ENCODE measurements at places on chromosomes 1 and 21.
A peak's percentile ranks its signal among the peaks of the same experiment; 100 is the strongest.

DNA sequence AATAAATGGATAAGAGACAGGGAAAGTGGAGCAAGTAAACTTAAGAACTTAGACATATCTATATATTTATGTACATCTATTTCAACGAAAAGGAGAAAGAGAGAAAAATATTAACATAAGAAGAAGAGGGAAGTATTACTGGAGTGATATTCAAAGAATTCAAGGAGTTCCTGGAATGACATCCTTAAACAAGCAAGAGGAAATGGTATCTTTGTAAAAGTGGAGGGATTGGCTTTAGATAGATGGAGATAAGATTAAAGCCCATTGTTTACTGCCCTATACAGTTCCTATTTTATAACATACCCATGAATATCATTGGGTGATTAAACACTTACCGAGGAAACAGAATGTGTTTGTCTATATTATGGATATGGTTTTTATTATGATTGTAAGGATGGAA is 1036.3 kb downstream of the TTLL7 start:
- DNase-seq, result no peak

DNA sequence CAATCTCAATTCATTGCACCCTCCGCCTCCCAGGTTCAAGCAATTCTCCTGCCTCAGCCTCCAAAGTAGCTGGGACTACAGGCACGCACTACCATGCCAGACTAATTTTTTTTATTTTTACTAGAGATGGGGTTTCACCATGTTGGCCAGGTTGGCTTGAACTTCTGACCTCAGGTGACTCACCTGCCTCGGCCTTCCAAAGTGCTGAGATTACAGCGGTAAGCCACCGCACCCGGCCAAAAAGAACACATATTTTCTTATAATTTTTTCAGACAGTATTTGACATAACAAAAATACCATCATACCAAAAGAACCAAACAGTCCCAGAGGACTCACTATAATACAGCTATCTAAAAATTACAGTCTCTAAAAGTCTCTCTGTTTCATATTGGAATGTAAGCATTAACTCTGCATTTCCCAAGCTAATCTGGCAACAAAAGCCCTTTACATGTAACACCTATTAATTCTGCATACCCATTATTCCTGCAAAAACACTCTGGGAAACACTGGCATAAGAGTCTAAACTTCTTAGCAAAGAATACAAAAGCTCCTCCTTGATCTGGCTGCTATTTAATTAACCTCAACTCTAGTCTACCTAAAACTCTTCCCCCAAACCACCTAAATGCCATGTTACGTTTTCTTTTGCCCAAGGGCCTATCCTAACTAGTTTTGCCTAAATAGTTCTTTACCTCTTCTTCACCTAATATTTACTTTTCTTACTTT is 26.9 kb downstream of the WDR26 start:
- no peak for DNase-seq

GRCh38 chr1:86429835-86430234 is 5.9 kb downstream of the CLCA2 start:
- no peak for DNase-seq

DNA sequence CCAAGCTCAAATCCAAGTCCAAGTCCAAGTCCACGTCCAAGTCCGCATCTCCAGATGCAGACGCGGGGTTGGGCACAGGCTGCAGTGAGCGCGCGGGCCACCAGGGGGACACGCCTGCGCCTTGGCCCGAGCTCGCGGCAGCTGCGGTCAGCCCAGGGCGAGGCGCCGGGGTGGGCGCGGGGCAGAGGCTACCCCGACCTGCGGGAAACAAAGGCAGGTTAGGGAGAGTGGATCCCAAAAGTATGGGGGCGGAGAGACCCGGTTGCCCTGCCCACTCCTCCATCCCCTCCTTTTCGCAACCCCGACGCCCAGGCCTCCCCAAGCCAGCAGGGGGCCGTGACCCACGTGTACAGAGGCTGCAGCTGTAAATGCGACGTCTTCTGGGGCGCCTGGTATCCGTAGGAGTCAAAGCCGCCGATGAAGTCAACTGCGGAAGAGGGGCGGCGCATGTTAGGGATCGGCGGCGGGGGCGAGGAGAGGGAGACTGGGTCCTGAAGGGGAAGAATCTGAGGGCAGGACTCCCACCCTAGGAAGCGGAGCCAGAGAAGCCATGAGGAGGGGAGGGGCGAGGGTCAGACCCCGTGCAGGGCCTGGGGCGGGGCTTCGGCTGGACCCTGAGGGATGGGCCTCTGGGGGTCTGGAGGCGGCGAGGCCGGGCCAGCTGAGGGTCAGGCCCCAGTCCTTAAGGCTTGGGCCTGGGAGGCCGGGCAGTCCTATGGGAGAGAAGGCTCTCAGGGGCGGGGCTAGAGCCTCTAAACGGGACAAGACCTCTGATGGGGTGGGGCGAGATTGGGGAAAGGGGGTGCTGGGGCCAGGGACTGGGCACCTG is 58.0 kb downstream of the NKAIN1 start:
- DNase-seq, result peak; percentile 69

GRCh38 chr1:9269721-9270120 is 23.0 kb upstream of the SPSB1 start:
- DNase-seq, result no peak

GRCh38 chr1:55718758-55719671 is 503.9 kb upstream of the USP24 start:
- DNase-seq, result no peak

GRCh38 chr1:85048296-85049064 is at the start of gene MCOLN3:
TSS of gene MCOLN3 (minus strand) at chr1:85048500. CDS start at chr1:85045360, 3,140 bp downstream.
- DNase-seq, result peak; percentile 49

DNA sequence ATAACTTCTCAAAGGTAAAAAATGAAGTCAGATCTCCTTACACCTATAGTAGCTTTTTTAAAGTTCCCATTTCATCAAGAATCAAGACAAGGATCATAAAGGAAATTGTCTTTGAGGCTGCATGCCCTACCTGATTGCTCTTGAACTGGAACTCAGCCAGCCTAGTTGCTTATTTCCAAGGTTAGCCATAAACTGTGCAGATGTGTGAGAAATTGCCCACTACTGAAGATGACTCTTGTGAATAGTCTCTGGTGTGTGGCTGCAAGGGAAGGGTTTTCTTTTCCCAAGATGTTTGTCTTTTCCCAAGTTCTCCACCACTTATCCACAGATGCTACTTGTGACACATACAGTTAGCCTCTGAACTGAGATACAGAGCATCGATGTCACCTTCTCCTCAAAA is 81.7 kb upstream of the DUSP10 start:
- no peak for DNase-seq

DNA sequence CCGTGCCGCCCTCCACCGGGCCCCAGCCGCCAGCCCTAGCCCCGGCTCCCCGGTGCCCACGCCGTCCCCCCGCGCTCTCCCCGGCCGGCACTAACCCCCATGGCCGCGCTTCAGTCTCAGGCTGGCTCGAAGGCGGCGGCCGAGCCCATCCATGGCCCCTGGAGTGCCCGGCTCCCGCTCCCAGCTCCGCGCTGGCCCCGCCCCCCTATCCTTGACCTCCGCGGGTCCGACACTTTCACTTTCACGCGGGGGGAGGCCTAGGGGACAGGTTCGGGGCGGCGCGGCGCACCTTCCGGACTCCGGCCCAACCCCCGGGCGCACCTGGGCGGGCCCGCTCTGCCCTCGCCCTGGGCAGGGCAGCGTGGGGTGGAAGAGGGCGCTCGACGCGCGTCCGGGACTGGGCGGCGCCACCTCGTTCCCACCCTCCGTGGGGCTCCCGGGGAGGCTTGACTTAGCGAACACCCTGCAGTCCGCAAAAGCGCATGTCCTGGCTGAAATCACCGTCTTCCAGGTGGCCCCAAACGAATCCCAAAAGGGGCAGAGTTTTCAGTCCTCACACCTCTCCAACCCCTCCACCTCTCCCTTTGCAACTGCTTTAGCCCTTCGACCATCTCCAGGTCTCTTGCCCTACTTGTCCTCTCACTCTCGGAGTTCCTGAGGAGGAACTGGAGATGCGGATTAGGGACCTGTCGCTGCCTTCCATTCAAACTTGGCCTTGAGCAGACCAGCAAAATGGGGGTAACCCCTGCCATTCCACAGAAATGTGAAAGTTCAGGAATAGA is 3.9 kb upstream of the DENND2D start:
- peak; percentile 19 for DNase-seq

- DNase-seq, result no peak
These were observed 387.5 kb downstream of the USP25 start for GRCh38 chr21:16117331-16117730.

- DNase-seq, result no peak
These were observed 18.7 kb downstream of the HEYL start for GRCh38 chr1:39620659-39621165.

DNA sequence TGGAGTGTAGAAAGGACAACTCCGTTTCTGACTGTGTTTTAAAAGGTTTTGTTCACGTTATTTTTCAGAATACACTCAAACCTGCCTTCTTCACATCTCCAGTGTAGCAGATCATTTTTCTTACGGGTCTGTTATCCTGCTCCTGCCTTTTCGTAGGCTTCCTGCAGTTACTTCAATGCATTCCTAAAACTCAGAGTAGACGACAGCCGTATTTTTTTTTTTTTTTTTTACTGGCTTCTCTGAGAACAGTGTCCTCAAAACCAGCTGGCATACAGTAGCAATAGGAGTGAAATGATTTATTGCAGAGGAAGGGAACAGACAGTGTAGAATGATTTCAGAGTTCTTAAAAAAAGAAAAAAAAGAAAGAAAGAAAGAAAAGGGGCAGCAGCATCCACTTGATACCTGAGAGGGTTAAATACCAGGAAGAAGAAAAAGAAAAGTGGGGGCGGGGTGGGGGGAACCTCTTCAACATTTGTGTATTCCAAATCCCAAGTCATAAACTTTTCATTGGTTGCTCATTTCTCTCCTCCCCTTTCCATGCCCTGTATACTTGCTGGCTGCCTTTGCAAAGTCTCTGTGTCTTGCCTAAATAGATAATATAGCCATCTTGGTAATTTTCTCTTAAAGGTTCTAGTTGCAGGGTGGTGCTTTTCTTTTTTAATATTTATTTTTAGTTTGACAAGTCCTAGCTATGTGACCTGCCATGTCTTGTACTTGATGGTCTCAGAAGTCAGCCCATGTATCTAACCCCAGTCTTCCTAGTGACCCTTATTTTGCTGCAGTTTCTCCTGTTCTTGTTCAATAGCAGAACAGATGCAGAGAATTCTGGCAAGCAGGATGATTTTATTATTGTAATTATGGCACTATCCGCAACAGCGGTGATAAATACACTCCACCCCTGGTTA is 2.8 kb downstream of the TGFB2 start:
- DNase-seq, result peak; percentile 17

GRCh38 chr1:109782514-109782913 is 18.8 kb upstream of the EPS8L3 start:
- no peak for DNase-seq

DNA sequence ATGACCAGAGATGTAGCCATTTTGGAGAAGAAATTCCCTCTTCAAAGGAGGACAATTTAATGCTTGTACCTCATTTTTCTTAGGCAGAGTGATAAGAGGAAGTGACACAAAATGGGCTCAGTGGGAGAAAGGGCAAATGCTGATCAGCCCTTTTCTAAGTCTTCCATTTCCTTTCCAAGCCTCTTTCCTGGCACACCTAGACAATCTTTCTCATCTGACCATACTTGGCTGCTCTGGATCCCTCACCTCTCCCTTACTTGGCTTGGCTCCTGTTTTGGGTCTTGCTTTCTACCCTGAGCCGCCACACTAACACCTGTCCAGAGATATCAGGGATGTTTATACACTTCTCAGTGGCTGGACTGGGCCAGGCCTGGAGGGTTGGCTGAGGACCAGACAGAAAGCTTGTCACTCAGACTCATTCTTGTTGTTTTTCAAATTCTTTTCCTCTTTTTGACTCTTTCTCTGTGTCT is 13.1 kb downstream of the TXNIP start:
- no peak for DNase-seq

DNA sequence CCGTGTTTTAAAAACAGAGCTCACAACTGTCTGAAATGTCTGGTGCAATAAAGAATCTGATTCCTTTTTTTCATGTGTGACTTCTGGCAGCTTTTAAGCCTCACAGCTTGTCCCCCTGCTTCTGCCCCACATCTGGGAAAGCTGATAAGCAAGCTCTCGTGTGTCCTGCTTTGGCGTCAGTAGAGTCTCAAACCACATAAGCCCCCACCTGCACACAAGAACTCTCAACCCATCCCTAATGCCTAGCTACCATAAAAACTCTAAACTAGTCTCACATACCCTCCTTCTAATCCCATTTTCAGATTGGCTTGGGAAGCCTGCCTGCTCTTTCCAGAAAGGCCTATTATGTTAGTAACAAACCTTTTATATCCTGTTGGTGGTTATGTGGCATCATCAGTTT is 94.6 kb upstream of the DAB1 start:
- no peak for DNase-seq

DNA sequence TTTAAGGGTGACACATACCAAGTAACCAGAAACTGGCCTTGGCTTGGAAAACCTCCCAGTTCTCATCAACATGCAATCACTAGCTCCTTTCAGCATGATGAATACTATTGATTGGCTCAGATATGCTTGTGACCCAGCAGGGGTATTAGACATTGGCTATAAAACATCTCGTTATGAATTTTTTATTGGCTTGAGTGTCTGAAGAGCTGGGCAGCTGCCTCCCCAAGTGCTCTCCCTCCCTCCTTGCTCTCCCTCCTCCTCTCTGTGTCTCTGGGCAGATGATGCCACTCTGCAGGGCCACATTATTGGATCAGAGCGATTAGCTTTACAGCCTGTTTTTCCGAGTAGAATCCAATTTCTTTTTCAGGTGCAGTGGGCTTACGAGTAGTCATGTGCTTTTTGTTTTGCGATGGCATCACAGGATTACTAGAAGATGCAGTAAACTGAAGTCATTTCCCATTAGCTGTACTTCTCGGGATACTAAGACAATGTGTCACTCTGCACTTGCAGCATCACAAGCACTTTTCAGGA is 79.3 kb upstream of the ATF3 start:
- DNase-seq, result no peak

GRCh38 chr1:19424651-19425570 is 60.4 kb downstream of the CAPZB start:
- DNase-seq, result no peak

GRCh38 chr1:150484861-150485260 is 2.4 kb upstream of the TARS2 start:
- no peak for DNase-seq

DNA sequence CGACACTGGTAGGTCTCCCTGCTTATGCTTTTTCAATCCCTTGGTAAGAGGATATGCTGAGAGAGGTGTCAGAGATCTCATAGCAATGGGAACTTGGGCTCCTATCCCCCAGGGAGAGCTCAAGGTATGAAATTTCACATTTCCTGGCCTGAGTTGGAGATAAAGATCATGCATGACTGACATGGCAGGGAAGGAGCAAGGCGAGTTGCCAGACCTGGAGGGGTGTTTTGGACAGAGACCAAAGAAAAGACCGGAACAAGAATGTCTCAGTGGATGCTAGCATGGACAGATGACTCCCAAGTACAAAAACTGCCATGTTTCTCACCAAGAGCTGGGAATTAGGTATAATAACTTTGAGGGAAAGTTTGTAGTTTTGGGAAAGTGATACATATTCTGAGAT is 334.1 kb upstream of the B3GALT2 start:
- no peak for DNase-seq

All from NCI-H1105 (cell line).